NCI-H187 treated with DMSO at 0.1 percent for 48 hours (cell line): ENCODE measurements at places on chromosomes 3 and 15.

GRCh38 chr3:64908251-64908685 lies 220.5 kb upstream of the ADAMTS9 start:
- peak; percentile 50 for DNase-seq

GRCh38 chr3:72555714-72556113 lies 292.5 kb downstream of the SHQ1 start:
- no peak for DNase-seq

DNA sequence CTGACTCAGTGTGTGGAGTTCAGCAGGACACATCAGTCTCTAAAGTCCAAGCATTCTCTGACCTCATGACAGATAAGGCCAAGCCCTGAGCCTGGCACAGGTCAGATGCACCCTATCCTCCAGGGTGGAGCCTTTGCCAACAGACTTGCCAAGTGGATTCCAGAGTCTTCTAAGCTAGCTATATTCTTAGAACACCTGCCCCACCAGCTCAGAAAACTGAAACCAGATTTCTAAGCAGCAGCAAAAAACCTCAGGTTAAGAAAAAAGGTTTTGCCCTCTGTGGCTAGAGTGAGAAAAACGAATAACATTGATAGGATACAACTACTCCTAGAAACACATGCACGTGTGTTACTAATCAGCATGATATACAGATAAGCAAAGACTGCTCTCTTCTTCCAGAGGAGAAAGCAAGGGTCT lies 11.6 kb downstream of the RMDN3 start:
- no peak for DNase-seq

DNA sequence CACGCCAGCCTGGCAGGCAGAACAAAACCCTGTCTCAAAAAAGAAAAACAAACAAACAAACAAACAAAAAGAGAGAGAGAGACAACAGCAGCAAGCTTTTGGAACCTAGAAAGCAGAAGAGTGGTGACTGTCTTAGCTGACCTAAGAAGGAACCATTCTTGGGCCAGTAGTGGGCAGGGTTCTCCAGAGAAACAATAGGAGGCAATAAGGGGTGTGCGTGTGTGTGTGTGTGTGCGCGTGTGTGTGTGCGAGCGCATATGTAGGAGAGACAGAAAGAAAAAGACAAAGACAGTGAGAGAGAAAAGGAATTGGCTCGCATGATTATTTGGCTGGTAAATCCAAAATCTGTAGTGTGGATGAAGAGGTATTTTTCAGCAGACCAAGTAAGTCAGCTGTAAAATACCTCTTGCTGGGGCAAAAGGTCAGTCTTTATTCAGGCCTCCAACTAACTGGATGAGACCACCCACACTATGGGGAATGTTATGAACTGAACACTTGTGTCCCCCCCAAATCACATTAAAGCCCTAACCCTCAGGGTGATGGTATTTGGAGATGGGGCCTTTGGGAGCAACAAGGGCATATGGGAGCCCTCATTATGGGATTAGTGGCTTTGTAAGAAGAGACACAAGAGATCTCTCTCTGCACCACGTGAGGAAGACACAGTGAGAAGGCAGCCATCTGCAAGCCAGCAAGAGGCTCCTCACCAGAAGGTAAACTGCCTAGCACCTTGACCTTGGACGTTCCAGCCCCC lies 15.1 kb upstream of the BLM start:
- DNase-seq, result no peak

GRCh38 chr3:175502155-175502554 lies 643.0 kb downstream of the NAALADL2 start:
- DNase-seq, result no peak

DNA sequence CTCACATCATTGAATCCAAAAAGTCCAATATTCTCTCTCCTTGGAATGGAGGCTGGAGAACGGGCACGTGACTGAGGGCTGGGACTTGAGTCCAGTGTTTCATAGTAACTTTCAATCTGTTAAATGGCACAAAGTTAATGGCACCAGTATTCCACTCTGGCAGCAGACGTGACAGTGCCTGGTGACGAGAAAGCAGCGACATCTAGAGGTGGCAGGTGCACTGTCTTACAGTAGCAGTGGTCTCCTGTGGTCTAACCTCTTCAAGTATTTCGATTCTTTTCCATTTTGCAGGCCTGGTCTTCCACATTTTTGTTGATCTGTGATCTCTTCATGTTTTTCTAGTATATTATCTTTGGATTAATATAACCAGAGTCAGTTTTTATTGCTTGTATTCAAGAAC lies 107.1 kb downstream of the OXSM start:
- no peak for DNase-seq

DNA sequence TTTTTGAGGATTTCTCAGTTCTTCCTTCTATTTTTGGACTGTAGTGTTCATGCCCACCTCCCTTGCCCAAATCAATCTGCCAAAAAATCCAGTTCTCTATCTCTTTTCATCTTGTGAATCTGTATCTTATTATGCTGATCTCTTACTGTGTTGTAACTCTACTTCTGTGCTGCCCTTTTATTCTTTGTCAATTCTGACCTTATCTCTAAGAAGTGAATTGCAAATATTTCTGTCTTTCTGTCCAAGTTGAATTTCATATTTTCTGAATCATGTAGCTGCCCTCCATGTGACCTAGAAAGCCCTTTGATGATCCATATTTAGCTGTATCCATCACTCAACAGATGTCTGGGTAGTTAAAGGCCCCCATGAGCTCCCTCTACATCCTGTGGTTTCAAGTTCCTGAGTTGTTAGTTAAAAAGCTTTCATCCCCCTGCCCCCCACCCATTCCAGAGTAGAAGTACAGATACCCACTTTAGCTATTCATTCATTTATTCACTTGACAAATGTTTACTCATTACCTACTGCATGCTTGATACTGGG lies 33.6 kb upstream of the ETV5 start:
- no peak for DNase-seq

DNA sequence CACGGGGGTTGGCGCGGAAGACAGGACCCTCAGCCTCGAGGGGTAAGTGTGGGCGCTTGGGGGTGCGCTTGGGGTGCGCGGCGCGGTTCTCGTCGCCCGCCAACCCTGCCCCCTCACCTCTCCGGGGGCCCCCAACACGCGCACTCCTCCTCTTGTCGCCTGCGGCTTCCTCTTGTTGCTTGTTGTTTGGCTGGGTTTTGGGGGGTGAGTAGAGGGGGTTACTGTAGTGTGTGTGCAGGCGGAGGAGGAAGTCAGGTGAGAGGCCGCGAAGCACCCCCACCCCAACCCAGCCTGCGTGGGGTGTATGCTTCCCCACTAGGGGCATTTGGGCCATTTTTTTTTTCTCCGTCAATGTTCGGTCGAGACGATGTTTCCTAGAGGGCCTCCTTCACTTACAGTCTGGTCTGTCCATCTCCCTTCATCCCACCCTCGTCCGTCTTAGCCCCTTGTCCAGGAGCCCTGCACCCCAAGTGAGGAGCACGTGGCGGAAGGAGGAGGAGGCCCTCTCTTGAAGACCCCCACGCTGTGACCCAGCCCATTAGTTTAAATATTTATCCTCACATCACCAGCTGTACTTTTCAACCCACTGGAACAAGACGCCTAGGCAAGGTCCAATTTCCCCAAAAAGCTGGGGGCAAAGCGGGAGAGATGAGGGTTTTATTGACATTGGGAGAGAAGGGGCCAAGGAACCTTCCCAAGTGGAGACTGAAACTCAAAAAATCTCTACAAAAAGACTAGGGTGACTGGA lies 20.4 kb upstream of the SATB1 start:
- no peak for DNase-seq

GRCh38 chr3:59388555-59389270 lies 338.9 kb upstream of the CFAP20DC start:
- no peak for DNase-seq

DNA sequence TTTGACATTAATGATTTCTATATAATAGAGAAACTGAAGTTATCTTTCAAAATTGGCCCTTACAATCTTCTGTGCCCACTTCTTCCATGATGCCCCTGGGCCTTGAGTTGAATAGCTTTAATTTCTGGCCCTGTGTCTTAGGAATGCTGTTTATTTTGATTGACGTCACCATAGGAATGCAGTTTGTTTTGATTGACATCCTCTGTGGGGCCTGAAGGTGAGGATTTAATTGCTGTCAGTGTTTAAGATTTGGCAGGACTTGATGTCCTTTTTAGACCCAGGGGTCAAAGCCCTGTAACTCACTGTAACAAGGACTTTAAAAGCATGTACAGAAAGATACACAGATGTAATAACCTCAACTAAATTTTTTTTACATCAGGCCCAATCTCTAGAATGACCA lies 83.3 kb downstream of the GLDN start:
- no peak for DNase-seq

- no peak for DNase-seq
Measured at GRCh38 chr15:65401611-65402240, 21.0 kb downstream of the IGDCC4 start.

GRCh38 chr15:39713846-39714245 lies 68.8 kb downstream of the FSIP1 start:
- no peak for DNase-seq

DNA sequence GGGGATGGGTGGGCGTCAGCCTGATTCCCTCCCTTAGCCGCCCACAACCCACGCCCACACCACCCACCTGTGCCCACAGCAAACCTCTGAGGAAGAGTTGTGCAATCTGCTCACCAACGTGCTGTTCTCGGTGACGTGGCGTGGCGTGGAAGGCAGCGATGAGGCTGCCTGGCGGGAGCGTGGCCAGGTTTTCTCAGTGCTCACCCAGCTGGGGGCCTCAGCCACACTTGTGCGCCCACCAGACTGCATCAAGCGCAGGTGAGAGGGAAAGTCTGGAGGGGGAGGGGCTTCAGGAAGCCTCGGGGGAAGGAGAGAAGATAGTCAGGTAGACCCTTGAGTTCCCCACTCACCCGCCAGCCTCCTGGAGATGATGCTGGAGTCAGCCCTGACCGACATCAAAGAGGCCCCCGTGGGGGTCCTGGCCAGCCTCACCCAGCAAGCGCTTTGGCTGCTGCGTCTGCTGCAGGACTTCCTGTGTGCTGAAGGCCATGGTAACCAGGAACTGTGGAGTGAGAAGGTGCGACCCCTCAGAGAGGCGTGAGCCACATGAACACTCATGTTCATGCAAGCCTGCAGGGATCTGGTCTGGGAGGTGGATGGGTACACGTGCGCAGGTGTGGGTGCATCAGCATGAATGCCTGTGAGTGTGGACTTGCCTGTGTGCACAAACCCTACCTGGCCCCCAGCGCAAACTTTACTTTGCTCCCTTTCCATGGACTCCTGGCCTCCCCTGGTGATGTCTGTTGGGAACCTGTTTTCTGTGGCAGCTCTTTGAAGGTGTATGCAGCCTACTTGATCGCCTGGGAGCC lies 21.7 kb downstream of the NBEAL2 start:
- DNase-seq, result no peak

DNA sequence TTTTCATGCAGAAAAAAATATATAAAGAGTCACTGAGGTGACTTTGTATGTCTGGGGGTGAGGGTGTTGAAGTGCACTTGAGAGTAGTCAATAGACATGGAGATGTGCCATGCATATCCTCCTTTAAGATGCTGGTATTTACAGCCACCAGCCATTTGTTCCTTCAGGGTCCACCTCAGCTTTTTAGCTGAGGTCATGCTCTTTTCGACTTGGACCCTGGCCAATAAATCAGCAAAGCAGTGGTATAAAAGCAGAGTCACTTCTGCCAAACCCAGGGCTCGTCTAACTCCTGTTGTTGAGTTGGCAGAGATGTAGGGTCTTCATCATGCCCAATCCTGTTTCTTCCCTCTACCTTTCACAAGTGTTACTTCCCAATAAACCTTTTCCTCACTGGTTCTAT lies 75.1 kb upstream of the OSTN start:
- no peak for DNase-seq

DNA sequence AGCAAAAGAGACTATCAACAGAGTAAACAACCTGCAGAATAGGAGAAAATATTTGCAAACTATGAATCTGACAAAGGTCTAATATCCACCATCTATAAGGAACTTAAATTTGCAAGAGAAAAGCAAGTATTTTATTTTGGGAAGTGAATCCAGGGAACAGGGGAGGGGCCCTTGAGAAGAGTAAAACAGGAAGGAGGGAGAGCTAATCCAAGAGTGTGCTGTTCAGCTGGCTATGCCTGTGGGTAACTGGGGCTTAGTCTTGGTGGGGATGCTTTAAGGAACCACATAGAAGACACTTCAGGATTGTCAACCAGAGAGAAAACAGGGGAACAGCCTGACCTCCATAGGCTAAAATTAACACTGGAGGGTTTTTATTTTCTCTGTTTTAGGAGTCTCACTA lies 3.9 kb upstream of the HHLA2 start:
- DNase-seq, result no peak

- DNase-seq, result no peak
Measured at GRCh38 chr3:127077068-127077467, 94.2 kb downstream of the PLXNA1 start.

- DNase-seq, result no peak
Measured at GRCh38 chr15:59259137-59259943, 52.7 kb downstream of the LDHAL6B start.

DNA sequence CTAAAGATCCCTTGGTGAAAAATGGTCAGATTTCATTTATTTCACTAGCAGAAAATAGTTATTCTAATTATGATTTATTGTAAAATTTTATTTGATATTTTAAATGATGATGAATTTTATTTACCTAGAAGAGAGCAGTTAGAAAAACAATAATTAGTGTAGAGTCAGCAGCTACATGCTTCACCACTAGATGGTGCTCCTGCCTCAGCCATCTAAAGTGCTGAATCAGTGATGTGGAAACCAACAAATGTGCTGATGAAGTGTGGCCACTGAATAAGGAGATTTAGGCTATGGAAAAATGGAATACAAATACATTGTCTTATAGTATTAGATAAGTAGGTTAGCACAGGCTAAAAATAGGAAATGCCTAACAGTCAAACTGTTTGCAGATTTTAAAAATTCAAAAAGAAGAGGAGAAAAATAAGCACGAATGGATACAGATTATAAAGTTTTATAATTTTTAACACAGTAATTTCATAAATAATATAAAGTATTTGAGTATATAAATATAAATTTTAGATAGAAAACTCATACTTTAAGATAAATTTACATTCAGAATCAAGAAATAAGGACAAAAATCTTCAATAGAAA lies 109.8 kb downstream of the PPP2R3A start:
- DNase-seq, result peak; percentile 4

- no peak for DNase-seq
Measured at GRCh38 chr3:50003824-50004223, 63.9 kb downstream of the RBM6 start.

GRCh38 chr3:117572786-117573185 lies 863.2 kb downstream of the TUSC7 start:
- no peak for DNase-seq
